ENCODE measurements at places on chromosomes 12 and 14.

DNA sequence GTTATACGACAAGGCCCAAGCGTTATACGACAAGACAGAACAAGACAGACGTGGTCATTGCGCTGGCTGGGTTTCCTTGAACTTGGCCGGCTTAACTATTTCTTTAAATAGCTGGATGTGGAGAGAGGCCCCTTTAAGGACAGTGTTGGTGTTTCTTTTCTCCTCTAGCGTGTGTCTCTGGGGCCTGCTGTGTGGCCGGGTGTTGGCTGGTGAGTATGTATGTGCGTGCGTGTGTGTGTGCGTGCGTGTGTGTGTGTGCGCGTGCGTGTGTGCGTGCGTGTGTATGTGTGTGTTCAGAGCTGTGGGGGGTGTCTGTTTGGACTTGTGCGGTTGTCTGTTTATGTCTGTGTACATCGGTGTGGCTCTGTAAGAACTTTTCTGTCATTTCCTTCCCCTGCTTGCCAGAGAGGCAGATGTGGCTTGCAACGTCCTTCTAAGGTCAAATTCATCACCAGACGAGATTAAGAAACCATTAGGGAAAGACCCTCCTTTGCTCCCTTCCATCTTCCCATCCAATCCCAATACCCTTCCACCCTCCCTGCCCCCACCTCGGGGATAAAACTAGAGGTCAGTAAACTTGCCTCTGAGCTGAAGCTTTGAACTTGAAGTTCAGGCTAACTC lies 78.6 kb upstream of the TBX3 start:
- peak; percentile 6 for DNase-seq

GRCh38 chr14:53093206-53093605 lies 59.9 kb downstream of the DDHD1 start:
- no peak for DNase-seq

DNA sequence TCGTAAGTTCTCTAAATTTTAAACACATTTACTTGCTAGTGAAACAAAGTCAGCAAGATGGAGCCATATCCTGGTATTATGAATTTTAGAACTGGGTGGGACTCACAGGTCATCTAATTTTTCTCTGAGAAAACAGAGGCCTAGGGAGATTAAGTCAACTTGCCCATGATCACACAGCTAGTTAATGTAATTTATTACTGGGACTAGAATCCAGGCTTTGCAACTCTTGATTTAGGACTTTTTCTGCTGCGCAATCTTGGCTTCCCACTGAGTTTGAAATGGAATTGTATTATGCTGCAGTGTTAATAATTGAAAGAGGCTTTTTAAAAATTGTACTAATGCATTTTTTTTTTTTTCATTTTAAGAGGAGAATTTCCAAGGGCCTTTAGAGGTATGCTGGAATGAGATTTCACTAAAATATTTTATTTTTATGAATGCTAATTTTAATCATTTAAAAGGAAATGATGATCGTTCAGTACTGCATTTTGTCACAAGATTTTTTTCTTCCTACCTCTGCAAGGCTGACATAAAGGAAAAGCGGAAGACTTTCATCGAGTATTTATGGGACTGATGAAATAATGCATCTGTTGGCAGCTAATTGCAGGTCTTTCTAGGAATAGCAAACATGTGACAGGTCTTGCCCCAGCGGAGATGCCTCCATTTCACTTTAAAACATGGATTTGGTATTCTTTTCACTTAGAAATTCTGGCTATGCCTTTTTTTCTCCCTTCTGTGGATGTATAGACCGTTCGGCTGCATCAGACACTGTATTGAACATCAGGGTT lies 9.6 kb downstream of the CRADD start:
- no peak for DNase-seq

DNA sequence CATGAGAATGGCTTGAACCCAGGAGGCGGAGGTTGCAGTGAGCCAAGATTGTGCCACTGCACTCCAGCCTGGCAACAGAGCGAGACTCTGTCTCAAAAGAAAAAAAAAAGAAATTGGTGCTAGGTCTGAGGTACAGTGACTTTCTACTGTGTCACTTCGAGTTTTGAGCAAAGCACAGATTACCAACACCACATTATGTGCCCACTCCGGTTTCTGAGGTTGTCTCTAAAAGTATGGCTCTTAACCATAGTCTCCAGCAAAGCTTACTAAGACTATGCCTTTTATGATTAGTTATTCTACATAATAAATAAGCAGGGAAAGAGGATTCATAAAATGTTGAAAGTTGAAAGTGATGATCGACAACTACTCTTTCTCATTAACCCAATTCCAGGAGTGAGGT lies 8.0 kb downstream of the RBM23 start:
- DNase-seq = no peak

- DNase-seq = peak; percentile 75
These were observed 26.8 kb downstream of the FLVCR2 start for GRCh38 chr14:75604979-75605851.

- no peak for DNase-seq
These were observed 1.2 kb downstream of the KRT3 start for GRCh38 chr12:52794479-52795331.

DNA sequence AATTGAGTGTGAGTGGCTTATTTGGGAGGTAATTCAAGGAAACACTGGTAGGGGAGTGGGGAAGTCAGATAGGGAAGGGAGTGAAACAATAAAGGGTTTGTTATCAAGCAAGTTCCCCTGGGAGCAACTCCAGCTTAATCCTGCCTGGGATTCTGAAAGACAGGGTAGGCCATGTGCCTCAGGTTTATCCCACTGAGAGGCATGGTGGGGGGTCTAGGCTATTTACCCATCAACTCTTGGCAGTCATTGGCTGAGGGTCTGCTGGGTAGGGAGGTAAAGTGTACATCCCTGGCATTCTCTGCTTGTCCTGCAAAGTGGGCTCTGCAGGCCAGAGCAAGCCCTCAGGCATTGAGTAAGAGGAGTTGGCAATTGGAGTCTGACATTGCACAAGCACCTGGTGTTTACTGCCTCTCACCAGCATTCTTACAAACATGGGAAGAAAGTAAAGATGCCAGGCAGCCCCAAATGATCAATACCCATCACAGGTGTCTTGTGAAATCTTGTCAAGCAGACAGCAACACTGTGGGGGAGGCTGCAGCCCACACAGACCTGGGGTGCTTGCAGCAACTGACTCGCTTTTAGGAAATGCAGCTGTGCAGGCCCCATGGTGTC lies 169.3 kb downstream of the KTN1 start:
- DNase-seq = no peak

DNA sequence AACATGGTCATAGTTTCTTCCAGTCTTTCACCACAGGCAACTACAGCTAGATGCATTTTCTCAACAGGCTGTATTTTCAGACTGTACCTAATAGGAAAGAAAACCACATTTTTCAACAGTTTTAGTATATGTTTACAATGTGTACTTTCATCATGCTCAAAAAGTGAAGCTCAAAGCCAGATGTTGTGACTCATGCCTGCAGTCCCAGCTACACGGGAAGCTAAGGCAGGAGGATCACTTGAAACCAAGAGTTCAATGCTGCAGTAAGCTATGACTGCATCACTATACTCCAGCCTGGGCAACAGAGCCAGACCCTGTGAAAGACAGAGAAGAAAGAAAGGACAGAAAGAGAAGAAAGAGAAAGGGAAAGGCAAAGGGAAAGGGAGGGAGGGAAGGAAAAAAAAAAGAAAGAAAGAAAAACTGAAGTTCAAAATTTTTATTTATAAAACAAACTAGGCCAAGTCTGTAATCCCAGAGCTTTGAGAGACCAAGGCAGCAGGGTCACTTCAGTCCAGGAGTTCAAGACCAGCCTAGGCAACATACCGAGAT lies 25.5 kb downstream of the GXYLT1 start:
- DNase-seq = no peak

Data from suppressor macrophage treated with lipopolysaccharide for 4 hours (primary cell).